ENCODE measurements at places on chromosomes 3 and 15.

- no peak for DNase-seq
Observed at GRCh38 chr3:124407260-124407659, 323.0 kb upstream of the UMPS start.

- DNase-seq: no peak
Observed at GRCh38 chr3:127265581-127265981, 22.3 kb downstream of the PRR20G start.

DNA sequence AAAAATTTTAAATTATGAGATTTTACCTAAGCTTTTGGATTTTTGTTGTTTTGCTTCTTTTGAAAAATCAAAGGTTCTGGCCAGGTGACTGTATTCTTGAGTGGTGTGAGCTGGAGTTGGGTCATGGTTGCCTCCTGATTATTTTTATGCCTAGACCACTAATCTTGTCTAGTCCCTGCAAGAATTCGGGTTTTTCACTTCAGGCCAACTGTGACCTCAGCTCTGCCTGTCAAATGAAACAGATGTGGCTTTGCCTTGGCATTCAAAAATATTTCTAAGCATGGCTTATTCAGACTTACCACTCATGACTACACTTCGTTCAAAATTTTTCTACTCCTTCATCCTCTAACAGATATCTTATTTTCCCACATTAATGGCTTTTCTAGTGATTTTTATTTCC is 25.4 kb upstream of the CDV3 start:
- DNase-seq: no peak

DNA sequence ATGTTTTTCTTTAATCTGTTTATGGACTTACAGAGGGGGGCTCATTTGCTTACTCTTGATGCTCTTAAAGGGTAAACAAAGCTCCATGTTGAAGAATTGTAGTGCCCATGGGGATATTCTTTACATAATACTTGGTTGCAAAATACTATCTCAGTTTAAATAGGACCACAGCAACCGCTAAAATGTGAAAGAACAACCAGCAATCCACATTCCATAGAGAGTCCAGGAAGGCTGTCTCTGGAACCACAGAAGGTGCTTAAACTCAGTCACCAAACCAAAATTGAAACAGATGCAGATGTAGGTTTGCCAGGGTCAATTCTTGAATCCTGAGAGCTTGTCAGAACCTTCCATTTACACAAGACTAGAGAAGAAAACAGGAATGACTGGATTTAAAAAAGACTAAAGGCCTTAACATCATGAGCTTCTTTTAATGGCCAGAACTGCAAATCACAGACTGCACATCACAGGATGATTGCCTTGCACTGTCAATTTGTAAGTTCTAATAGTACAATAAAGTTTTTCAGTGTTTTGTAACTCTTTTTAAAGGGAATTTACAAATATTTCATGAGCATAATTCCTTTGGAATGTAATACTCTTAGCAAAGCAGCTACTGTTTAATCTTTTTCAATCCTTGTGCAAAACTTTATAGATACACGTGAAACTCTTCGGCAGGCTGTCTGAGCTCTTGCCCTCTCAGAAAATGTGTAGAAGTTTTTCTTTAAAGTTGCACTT is 661.6 kb downstream of the SI start:
- no peak for DNase-seq

DNA sequence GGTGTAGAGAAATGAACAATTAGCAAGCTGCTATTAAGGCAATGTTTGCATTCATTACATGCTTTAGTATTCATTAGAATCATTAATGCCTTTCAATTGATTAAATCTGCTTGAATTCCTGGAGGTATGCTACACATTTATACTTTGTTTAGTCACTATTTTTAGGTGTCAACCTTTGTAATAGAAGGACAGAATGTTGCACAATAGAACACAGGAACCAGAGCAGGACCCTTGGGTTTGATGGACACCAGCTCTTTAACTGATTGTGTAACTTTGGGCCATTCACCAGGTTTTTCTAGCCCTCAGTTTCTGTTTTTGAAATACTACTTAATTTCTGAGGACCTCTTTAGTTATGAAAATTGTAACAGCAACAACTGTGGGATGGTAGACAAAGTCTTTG is 317.6 kb upstream of the UMPS start:
- no peak for DNase-seq

DNA sequence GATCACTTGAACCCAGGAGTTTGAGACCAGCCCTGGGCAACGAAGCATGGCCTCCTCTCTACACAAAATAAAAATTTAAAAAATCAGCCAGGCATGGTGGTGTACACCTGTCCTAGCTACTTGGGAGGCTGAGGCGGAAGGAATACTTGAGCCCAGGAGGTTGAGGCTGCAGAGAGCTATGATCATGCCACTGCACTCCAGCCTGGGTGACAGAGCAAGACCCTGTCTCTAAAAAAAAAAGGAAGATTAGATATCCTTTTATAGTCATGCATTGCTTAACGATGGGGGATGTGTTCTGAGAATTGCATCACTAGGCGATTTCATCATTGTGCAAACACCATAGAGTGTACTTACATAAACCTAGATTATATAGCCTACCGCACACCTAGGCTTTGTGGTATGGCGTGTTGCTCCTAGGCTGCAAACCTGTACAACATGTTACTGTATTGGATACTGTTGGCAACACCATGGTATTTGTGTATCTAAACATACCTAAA is 12.6 kb downstream of the ALAS1 start:
- DNase-seq: no peak

DNA sequence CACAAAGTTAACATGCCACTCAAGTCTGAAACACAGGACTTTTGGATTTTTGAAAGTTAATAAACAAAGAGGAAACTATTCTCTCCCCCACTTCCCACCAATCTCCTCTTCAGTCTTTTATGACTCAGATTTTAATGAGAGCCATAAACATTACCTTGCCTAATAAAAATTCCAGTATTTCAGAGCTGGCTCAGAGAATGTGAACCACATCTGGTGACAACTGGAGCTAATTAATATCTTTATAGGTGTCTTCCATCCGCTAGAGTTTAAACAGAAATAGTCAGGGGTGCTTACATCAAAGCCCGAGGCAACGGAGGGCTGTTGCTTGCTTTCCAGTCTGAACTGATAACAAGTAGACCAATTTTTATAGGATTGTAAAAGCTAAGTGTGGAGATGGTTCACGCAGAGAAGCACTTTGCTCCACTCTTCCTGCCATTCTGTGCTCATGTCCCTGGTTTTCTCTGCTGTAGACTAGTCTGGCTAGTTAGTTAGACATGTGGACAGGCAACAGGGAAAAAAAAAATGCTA is 363.6 kb downstream of the NR2F2 start:
- DNase-seq: no peak

DNA sequence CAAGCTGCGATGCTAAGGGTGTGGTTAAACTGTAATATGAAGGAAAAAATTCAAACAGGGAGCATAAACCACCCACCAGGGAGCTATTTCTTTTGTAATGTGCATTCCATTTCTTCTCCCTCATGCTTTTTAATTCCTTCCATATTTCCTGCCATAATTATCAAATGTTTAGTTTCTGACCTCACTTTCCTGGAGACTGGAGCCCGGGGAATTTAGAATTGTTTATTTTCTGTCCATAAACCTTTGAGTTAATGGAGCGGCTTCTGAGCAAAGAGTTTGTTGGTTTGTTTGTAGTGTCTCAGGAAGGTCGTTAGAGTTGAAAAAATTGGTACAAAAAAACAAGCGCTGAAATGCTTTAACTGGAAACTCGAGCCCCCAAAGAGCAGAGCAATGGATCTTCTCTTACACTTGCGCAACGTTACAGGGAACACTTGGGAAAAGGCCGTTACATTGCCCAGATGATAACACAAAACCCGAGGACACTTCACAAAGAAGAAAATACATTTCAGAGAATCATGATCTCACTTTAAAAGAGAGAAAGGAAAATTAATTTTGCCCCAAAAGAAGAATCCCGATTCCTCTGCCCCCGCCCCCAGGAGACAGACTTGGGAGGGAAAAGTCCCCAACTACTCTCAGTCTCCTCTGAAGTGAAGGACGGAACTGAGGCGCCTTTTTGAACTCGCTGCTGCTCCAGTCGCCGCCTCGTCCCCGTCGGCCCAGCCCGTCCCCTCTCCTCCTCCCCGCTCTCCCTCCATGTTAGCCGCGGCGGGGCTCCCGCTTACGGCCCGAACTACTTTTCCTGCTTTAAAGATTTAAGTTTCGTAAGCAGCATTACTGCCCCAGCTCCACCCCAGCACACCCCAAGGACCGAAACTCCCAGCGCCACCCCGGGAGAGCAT is 842 bp downstream of the FSTL1 start:
- DNase-seq: no peak

- DNase-seq: no peak
Observed at GRCh38 chr15:82942691-82943090, 9.8 kb downstream of the HOMER2 start.

DNA sequence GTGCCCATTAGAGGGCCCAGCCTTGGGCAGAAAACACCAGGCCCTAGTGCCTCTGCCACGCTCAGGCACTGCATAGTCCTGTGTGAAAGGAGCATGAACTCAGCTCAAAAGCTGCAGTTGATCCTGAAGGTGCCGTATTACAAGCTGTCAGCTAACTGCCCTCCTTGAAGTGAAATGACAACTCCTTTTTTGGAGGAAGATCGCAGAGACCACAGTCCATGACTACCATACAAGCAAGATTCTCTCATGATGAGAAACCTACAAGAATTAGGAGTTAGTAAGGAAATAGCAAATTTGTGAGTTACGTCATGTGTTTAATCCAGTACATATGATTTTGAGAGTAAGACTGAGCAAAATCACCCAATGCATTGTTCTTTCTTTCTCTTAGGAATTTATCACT is 513.9 kb upstream of the NR2F2 start:
- no peak for DNase-seq

GRCh38 chr3:106425026-106425425 is 556.2 kb upstream of the CBLB start:
- DNase-seq: no peak

GRCh38 chr3:148158210-148158609 is 539.5 kb upstream of the AGTR1 start:
- DNase-seq: no peak

- no peak for DNase-seq
Observed at GRCh38 chr15:63628123-63628822, 31.1 kb downstream of the FBXL22 start.

DNA sequence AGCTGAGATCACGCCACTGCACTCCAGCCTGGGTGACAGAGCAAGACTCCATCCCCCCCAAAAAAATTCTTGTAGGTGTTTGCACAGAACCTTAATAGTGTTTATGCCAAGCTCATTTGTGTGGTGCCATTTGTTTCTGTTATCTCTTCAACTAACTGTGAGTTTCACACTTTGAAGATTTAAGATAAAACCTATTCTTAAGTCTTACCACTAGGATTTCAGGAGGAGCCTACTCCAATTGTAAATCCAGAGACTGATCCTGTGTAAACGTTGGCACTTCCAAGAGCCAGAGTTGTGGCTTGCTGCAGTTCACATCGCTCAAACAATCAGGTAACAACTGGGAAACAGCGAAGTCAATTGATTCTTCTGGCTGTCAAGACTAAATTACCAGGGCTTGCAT is 242.4 kb upstream of the SATB1 start:
- DNase-seq: no peak

DNA sequence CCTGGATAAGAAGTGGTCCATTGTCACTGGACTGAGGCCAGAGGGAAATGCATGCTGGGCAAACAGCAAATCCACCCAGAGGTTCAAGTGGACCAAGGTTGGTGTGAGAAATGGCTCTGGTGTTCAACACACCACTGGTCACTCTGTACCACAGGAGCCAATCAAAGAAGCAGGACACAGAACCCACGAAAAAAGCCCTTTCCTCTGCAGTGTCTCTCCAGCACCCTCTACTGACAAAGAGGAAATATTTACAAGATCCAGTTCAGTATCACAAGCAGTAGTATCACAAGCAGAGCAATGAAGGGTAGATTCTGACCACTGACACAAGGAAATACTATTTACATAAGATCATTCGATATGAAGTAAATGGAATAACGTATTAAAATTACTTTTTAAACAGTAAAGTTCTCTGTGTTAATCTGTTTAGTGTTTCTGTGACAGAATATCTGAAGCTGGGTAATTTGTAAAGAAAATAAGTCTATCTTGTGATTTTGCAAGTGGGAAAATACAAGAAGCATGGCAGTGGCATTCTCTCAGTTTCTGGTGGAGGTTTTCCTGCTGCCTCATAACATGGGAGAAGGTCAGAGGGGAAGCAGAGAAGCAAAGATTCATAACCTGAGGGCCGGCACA is 390.7 kb downstream of the EFHB start:
- peak; percentile 7 for DNase-seq

DNA sequence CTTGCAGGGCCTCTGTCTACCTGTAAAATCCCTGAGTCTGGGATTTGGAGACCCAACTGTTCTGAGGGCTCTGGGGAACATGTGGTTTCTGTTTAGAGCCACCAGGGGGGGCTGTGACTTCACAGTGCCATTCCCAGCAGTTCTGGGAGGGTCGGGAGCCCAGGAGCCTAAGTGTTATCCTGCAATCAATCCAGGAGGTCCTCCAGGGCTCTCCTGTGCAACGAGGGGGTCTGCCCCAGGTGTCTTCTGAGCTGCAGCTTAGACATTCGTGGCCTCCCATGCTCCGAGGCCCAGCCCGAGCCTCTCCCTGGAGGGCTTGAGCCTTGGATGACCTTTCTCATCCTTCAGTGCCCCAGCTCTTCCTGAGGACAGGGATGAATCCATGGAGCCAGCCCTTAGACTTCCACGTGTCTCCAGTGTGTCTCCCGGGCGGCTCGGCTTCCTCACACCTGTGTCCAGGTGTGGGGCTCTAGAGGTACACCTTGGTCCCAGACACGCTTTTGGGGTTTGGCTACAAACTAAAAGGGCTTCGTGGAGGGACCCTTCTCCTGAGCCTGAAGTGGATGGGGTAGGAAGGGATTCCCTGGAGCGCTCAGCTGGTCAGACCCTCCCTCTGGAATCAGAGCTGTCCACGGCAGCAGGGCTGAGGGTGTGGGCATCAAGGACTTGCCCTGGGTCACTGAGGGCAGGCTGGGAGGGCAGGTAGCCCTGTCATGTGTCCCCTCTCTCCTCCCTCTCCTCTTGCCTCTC is 20.3 kb upstream of the ABTB1 start:
- no peak for DNase-seq

DNA sequence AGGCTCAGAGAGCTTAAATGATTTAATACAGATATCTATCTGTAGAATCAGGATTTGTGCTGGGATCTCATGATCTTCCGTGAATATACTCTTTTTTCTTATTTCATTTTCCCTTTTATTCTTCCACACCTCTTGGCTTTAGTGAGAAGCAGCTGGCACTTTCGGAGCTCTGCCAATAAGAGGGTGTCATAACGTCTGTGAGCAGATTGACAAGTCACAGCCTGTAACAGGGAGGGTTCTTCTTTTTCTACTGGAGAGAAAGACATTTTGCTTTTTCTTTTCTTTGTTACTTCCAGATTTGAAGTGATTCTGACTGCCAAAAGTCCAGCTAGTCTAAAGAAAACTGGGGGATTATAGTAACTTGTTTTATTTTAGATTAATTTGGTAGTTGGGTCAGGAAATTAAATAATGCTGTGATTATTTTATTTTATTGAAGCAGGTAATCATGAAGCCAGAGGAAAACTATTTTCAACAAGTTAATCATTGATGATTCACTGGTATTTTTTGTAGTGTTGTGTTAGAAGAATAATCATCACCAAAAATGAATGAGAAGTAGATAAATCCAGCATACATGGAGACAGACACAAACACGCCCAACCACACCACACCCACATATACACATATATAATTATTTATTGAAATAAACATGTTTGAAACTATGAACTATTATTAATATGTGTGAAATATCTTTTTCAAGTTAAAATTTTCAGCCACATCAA is 69.8 kb downstream of the TNFAIP8L3 start:
- DNase-seq: no peak

- no peak for DNase-seq
Observed at GRCh38 chr3:64675687-64676247, 12.0 kb downstream of the ADAMTS9 start.
